ENCODE measurements at places on chromosomes 12 and 14.
A peak's percentile ranks its signal among the peaks of the same experiment; 100 is the strongest.

DNA sequence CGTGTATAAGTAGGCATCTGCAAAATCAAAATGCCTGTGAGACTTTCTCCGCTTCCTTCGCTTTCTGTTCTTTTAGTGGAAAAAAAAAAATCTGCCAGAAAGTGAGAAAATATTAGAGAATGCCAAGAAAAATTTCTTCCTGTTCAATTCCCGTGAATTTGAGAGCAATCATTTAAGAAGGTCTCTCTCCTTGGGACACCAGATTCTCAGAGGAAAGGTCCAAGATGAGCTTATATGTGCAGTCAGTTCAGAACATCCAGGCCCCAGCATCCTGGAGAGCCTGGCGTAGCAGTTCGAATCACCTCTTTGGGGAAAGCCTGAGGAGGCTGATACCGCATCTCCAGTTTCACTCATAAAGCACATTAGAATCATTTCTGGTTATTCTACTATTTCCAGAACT, 912.8 kb downstream of the GALC start:
- no peak for DNase-seq

- no peak for DNase-seq
These were observed 36.3 kb downstream of the KNTC1 start for GRCh38 chr12:122563361-122563760.

GRCh38 chr12:131176926-131177325, 223.2 kb downstream of the ADGRD1 start:
- DNase-seq, result no peak

- no peak for DNase-seq
These were observed 707.5 kb downstream of the GALC start for GRCh38 chr14:87285506-87285905.

DNA sequence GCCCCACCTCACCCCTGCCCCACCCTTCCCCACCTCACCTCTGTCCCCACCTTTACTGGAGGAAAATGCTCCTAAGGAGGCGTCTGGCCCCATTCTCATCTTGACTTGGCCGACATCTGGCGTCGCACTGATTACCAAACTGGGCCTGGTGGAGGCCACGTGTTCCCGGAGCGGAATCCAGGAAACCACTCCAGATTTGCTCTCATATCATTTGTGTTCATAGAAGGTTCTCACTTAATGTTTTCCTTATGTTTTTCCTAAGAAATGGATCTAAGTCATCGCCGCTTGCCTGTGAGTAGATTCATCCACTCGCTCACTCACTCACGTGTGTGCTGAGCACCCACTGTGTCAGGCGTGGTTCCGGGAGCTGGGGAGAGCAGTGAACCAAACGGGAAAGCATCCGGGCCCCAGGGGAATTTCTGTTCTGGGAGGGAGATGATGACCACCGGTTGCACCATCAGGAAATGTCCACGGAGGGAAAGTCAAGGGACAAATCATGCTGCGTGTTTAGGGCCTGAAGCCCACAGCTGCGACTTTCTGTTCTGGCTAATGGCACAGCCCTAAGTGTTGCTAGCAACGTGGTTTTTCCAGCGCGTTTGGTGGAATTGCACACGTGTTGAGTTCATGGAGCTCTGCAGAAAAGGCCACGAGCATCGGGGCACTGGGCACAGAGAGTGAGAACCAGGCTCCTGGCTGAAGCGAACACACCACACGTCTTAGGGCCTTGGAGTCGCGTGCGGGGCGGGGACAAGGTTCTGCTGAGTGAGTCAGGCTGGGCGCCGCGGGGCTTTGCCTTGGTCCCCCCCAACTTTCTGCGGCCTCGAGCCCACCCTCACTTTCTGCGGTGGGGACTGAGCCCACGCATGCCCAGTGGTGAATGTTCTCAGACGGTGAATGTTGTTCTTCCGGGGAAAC, 57.7 kb downstream of the ADGRD1 start:
- no peak for DNase-seq

- peak; percentile 52 for DNase-seq
These were observed 53.2 kb downstream of the TESC start for GRCh38 chr12:117046011-117046369.

DNA sequence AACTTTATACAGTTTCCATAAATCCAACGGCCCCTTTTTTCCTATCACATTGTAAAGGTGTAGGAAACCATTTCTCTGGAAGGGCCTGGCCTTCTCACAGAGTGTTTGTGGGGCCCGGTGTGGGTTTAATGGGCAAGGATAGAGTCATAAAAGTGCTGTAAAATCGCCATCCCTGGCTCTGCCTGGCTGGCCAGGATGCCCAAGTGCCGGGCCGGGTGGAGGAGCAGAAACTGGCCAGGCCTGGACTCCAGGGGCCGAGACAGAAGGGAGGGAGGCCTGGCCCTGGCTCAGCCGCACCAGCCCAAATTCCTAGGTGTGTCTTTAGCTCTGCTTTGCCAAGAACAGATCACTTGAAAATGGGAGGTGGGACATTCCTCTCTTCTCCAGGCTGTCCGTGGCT, 77.1 kb upstream of the DICER1 start:
- peak; percentile 41 for DNase-seq

DNA sequence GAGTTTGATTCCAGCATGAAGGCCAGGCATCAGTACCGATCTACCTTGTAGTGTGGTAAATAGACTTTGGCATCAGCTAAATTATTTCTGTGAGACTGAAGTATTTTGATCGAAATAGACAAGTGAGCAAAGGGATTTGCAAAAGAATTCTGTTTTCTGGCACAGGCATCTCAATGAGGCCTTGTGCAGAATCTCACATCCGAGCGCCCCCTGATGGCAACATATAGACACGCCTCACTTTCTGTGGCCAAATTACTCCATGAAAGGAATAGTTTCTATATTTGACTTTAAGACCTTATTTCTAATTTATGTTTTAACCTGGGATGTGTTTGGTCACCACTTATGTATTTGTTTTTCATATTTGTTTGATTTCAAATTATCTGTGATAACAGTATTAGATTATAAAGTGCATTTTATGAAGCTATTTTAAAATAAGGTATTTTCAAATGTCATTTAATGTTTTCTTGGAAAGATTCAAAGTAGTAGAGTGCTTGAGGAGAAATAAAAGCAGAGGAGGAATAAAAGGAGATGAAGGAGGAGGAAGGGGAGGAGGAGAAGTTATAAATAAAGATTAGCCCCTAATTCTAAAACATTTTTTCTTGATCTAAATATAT, 731.9 kb downstream of the NRXN3 start:
- peak; percentile 18 for DNase-seq

DNA sequence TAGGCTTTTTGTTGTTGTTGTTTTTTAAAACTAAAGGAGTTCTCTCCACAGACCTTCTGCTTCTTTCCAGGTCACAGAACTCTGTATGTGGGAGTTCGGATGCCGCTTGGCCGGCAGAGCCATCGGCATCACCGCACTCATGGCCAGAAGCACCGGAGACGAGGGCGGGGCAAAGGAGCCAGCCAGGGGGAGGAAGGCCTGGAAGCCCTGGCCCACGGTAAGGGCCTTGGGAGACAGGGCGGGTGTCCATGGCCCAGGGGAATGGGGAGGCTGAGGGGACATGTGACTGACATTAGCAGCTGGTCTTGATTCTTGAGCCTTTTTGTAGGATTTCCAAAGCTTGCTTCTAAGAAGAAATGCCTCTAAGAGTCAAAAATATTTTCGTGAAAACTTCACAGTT, 26.2 kb downstream of the SLC4A8 start:
- DNase-seq, result peak; percentile 72

DNA sequence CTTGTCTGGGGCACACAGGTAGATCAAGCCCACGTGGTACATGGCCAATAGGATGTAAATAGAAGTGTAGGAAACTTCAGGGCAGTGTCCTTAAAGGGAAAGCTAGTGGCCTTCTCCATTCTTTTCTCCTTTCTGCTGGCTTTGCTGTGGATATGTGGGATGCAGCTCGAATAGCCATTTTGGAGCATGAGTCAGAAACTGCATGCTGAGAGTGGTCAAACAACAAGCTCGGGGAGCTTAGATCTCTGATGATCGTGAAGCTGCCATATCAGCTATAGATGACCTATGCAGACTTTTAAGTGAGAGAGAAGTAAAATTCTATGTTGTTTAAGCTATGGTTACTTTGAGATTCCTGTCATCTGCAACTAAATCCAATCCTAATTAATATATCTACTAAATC, 241.3 kb upstream of the DAAM1 start:
- no peak for DNase-seq

- no peak for DNase-seq
These were observed 39.8 kb downstream of the SPRING1 start for GRCh38 chr12:116698116-116698515.

DNA sequence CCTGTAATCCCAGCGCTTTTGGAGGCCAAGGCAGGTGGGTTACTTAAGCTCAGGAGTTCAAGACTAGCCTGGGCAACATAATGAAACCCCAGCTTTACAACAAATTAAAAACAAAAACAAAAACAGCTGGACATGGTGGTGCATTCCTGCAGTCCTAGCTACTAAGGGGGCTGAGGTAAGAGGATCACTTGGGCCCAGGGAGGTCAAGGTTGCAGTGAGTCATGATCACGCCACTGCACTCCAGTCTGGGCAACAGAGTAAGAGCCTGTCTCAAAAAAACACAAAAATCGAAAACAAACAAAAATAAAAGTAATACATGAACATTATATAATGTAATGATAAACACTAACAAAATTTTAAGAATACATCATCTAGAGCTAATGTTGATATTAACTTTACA, 46.2 kb upstream of the GRIP1 start:
- DNase-seq, result no peak

- peak; percentile 14 for DNase-seq
These were observed 176.2 kb downstream of the FBXL14 start for GRCh38 chr12:1418144-1418543.

DNA sequence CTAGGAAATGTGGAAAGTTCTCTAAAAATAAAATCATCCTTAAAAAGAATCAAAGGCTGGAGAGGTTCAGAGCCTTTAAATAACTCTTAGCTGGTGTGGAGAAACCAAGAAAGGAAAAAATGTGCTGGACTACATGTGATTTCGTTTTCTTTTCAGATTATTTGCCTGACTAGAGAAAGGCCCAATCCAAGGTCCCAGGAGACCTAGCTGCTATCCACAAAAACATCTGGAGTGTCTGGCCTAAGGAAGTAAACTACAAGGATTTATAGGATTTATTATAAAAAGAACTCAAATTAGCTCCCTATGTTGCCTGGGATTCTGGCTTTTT, 774 bp upstream of the TMEM30B start:
- no peak for DNase-seq

GRCh38 chr12:4158306-4158705, 115.3 kb upstream of the CCND2 start:
- DNase-seq, result no peak
